LHCN-M2 (cell line): ENCODE measurements at places on chromosomes 1 and 21. TPM values are rescaled to one million over a fixed set of nuclear protein-coding genes. Genes with fewer than 3 reads are reported as not detected.

Gene SNAPIN
- total RNA-seq: 65.8 and 73.7 TPM in 2 replicates

Gene SCMH1
- 21.2 and 21.6 TPM in 2 replicates for total RNA-seq

Gene CCSAP
- 11.0 and 11.7 TPM in 2 replicates for total RNA-seq

DNA sequence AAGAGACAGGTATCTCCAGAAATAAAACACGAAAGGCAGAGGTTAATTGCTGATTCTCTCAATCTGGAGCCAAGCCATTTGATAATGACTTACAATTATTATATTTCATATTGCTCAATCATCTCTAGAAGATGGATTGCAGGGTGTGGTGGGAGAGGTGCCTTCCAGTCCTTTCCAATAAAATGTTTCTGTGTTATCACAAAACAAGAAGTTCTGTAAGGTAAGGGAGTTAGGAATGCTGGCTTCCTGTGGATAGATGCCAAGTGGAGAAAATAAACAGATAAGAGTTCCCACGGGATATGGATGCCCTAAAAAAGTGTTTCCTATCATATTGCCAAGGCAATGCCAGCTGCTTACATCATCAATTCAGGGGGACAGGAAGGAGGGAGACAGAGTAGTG, 7.2 kb upstream of the CCN1 start:
- DNase-seq: no peak

DNA sequence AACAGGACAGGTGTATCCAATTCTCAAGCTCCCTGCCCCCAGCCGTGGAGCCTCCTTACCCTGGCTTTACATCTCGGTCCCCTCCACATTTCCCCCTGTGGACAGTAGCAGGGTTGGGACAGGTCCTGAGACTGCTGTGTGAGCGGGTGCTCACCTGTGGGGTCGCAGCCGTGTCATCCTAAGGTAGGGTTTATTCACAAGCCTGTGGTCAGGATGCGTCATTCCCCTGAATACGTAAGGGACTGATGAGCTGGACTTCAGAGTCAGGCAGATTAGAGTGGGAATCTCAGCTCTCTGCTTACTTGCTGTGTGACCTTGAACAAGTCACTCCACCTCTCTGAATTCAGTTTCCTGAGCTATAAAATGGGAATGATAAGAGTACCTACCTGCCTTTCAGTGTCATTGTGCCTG, 17.7 kb downstream of the ZNF362 start:
- DNase-seq: no peak

GRCh38 chr1:30950053-30950452, 41.5 kb upstream of the SDC3 start:
- DNase-seq: no peak

DNA sequence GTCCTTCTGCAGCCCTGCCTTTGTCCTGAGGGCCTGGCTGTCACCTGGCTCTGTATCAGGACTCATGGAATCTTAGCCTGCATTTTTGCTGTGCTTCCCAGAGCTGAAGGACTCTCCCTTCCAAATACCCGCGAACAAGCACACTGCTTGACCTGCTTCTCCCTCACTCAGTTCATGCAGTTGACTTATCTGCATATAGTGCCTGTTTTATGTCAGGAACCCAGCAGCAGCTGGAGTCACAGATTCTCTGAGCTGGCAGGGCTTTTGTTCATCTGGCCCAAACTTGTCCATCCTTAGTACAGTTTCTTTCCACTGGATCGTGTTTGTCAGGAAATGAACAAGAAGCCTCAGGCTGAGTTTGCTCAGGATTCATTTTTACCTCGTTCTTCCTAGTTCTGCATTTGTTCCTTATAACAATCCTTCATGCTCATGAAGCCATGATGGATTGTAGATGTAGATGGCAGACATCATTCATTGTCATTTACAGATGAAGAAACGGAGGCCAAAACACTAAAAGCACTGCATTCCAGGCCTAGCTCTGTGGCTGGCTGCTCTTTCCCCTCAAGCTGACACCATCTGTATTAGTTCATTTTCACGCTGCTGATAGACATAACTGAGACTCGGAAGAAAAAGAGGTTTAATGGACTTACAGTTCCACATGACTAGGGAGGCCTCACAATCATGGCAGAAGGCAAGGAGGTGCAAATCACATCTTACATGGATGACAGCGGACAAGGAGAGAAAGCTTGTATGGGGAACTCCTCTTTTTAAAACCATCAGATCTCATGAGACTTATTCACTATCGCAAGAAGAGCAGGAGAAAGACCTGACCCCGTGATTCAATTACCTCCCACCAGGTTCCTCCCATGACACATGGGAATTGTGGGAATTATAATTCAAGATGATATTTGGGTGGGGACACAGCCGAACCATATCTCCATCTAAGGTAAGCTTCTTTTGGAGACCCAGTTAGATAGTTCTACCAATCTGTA, 150.9 kb downstream of the HIVEP3 start:
- no peak for DNase-seq

DNA sequence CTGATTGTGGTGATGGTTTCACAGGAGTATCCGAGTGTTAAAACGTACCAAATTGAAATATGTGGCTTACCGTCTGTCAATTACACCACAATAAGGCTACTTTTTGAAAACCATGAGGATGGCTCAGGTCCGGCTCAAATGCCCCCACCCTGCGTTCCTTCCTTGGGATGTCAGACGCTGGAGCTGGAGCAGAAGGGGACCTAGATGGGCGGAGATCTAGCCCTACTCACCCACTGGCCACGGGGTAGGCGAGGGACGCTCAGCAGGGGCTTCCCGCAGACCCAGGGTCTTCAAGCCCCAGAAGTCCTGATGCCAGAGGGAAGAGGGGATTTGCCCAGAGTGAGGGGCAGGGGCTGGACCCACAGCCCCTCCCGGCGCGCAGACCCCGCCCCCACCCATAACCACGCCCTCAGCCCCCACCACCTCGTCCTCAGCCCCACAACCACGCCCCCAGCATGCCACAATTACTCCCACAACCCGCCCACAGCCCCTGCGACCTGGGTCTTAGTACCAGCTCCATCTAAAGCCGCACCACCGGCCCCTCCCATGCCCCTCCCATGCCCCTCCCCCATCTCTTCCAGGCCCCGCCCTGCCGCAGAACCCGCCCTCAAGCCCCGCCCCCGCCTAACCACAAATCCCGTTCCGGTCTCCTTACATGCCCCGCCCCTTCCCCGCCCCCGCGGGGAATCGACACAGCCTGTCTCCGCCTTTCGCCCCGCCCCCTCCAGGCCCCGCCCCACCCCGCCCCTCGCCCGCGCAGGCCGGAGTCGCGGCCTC, at the start of gene LRRC3:
LRRC3 (plus strand) TSS at position 764 of the 777 bp plus-strand sequence. CDS start 1,135 bp downstream, outside the sequence.
- DNase-seq: no peak

GRCh38 chr1:225980005-225980836, 18.9 kb downstream of the SDE2 start:
- DNase-seq: no peak

DNA sequence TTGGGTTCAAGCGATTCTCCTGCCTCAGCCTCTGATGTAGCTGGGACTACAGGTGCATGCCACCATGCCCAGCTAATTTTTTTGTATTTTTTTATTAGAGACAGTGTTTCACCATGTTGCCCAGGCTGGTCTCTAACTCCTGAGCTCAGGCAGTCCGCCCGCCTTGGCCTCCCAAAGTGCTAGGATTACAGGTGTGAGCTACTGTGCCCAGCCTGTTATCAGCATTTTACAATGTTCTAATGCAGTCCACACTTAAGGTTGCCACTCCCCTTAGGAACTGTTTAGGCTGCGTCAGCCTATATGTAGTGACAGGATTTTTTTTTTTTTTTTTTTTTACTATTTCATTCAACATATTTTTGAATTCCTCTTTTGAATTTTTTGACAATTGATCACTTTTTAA, 30.2 kb downstream of the AGPAT3 start:
- no peak for DNase-seq
